ENCODE measurements at places on chromosomes 4 and X.

- no peak for DNase-seq
Measured at GRCh38 chrX:43481576-43481975, 174.5 kb upstream of the MAOA start.

DNA sequence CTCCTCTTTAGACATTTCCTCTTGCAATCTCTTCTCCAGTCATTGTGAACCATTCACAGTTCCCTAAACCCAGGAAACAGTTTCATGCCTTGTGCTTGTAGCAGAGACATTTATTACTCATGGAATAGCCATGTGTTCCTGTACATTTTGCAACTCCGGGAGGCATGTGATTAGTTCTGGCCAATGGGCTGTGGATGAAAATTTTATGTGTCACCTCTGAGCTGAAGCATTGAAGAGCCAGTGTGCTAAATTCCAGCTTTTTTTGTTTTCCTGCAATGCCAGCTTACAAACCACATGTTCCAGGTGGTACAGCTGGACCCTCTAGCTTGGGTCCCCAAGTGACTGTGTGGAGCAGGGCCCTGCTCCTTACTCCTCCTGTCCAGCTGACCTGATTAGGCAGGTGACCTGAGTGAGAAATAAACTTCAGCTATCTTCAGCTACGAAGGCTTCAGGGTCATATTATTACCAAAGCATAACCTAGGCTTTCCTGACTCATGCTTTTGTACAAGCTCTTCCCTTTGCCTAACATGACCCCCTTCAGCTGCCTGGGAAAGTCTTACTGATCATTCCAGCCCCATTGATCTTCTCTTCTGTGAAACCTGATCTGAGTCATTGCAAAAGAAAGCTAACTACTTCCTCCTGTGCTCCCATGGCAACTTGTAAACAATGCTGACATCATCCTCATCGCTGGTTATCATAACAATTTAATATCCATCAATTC lies 200.4 kb downstream of the PTTG2 start:
- peak; percentile 45 for DNase-seq

- DNase-seq = peak; percentile 4
Measured at GRCh38 chr4:44629280-44629866, 22.1 kb downstream of the YIPF7 start.

DNA sequence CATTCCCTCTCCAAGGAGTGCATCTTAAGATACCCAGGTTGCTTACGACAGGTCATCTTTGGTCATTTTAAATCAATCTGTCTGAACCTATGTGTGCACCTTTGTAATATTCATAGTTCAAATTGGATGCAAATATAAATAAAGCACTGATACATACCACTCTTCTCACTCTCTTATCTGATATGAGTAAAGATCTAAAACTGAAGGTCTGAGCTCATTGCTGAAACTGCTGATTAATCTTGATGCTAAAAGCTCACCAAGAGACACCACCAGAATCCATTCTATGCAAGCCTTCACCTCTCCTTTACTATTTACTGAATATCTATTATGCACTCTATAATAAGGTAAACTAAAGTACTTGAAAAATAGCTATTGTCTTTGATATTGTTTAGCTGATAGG lies 16.6 kb downstream of the HSD17B13 start:
- DNase-seq = no peak

GRCh38 chr4:102824398-102824797 lies 3.0 kb downstream of the UBE2D3 start:
- no peak for DNase-seq

DNA sequence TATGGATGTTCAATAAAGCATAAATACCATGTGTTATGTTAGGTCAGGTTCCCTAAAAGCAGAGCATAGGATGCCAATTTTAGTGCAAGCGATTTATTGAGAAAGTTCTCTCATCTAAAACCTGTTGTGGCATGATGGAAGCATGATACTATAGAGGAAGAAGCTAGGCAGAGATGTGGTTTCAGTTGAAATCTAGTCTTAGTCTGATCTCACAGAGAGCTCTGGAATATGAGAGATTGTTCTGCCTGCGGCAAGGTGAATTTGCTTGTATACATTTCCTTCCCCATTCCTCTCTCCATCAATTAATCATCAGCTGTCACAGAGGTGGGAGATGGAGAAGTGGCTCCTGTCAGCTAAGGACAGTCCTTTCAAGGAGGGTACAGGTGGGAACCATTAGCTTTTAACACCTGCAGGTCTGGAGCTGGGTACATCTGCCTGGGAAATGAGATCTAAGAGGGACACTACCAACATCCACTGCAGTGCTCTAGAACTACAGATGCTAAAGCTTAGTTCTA lies 252.4 kb downstream of the CFAP299 start:
- no peak for DNase-seq

GRCh38 chr4:7402526-7402925 lies 32.2 kb downstream of the PSAPL1 start:
- DNase-seq = no peak

DNA sequence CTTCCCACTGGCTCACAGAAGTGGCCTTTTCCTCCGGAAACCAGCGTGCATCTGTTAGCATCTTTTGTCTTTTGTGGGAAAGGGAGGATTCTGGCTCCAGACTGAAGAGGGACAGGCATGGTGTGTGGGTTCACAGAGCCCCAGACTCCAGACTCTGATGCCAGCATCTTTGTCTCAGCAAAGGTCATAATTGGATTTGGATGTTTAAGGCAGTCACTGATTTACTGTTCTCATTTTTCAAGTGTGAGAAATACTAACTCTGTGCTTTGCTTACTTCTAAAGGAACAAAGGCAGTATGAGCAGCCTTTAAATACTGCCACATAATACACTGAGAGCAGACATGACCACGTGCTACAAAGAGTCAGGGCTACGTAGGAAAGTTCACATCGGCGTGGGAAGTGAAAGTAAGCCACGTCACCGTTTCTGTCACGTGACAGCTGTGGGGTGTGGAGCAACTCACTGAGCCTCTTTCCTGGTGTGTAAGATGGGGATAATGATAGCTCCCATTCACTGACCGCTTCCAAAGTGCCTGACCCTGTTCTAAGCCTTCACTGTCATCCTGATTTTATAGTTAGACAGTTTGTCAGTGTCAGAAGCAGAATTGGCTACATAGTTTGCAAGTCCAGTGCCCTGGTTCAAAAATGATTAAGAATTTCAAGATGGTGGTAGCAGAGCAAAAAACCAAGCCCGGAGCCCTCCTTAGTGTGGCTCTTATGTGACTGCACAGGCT lies 24.8 kb upstream of the TMSB4X start:
- peak; percentile 70 for DNase-seq

DNA sequence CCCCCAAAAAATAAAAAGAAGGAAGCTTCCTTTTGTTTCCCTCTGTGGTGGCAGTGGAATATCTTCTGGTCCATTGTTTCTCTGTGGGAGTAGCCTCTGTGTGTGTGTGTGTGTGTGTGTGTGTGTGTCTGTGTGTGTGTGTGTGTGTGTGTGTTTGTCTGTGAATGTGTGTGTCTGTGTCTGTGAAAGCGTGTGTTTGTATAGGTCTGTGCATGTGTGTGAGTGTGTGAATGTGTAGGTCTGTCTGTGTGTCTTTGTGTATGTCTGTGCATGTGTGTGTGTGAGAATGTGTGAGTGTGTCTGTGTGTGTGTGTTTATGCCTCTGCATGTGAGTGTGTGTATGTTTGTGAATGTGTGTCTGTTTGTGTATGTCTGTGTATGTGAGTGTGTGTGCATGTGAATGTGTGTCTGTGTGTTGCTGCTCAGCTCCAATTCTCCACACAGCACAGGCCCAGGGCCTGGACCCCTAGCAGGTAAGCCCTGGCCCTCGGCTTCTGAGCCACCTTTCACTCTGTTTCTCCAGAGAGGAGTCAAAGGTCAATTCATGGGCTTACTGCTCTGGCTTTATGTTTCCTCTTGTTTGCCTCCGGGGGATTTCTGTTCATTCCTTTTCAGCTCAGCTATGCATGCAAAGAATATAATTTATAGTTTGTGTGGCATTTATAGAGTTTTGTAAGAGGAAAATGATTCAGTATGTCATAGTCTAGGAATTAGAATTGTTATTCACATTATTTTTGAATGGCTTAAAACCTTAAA lies 89.8 kb downstream of the UCHL1 start:
- DNase-seq = no peak

DNA sequence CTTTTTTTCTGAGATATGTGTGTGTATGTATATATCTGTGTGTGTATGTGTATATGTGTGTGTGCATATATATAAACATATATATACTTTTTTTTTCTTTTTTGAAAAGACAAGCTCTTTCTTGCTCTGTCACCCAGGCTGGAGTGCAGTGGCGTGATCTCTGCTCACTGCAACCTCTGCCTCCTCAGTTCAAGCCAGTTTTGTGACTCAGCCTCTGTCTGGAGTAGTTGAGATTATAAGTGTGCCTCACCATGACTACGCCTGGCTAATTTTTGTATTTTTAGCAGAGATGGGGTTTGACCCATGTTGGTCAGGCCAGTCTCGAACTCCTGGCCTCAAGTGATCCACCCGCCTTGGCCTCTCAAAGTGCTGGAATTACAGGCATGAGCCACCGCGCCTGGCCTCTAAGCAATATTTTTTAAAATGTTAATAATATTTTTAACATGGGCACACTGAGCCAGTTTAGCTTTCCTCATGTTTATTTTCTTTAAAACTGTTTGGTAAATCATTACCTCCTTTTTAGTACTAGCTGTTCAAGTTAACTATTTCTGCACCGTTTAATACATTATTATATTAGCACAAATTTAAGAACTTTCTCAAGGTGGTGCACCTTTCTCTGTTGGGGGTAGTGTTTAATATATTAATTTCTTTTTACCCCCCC lies 33.3 kb downstream of the BBS12 start:
- DNase-seq = no peak

DNA sequence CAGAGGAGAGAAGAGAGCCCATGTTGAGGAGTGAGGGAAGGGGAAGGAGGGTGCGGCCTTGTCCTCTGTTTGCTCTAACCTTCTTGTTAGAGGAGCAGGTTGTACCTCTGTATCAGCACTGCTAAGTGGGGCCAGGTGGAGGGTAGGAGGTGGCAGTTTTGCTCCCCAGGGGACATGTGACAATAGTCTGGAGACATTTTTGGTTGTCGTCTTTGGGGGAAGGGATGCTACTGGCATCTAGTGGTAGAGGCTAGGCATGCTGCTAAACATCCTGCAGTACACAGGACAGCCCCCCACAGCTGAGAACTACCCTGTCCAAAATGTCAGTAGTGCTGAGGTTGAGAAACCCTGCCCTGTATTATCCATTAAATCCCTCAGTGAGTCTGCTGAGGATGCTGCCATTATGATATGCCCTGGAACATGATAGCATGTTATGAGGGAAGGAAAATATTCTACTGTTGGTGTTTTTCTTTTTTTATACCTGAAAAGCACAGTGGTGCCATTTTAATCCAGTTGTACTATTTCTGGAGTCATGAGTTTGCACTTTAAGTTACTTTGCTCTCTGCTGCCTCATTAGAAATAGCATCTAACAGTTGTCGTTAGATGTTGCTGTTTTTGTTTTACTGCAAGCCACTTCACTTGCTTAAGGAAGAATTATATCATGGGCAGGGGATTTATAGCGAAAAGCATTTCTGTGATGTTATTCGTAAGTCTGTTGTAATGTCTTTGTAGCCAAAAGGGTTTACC lies 90.6 kb downstream of the LRP2BP start:
- no peak for DNase-seq
